MG63 (cell line): ENCODE measurements at places on chromosomes 6 and 20. TPM values are rescaled to one million over a fixed set of nuclear protein-coding genes. Genes with fewer than 3 reads are reported as not detected.

DNA sequence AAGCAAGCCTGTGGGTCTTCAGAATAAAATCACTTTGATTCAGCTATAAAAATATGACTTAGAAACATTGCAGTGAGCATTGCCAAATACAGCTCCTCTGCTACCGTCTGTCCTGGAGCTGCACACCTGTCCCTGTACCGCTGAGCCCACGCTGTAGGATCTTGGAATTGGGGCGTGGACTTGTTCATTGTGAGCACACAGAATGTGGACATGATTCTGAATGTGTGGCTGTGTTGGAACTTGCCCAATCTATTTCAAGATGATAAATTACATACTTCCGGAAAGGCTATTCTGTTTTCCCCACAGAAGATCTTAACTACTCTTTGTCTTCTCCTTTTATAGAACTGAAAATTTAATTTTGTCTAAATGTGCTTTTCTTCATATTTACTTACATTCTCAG, 107.3 kb downstream of the UST start:
- DNase-seq: no peak

DNA sequence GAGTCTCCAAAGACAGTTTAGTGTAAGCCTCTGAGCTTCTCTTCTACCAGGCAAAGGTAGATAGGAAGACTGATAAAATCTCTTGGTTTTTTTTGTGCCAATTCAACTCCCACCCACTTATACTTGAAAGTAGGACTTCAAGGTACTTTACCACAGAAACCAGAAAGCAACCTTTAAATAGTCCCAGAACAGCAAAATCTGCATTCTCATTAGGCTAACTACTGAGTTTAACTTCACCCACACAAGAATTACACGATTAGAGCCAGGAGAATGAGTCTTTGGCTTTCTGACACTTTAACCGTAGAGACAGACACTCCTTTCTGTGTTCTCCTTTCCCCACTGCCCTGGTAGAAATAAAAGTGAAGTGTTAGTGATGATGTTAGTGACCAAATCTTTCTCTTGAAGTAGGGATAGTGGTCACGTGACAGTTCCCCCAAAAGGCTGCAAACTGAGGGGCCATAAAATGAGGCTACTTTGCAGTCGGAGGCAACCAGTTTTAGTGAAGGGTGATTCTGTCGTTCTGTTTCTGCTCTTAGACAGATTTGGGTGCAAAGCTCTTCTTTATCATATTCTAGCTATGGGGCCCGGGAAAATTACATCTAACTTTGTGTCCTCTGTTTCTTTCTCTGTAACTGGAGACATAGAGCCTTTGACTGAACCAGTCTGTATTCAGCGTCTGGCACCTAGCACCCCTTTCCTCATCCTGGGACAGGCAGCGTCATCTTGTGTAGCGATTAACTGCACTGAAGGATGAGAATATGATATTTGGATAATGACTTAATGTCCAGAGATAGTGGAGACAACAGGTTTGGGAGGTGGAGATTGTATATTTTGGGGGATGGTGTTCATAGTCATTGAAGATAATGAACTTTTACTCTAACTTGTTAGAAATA, 206.4 kb upstream of the CITED2 start:
- DNase-seq: no peak

- DNase-seq: no peak
Observed at GRCh38 chr20:63014710-63015109, 7.9 kb upstream of the BHLHE23 start.

GRCh38 chr6:158666628-158667359, 16.9 kb downstream of the SYTL3 start:
- no peak for DNase-seq

DNA sequence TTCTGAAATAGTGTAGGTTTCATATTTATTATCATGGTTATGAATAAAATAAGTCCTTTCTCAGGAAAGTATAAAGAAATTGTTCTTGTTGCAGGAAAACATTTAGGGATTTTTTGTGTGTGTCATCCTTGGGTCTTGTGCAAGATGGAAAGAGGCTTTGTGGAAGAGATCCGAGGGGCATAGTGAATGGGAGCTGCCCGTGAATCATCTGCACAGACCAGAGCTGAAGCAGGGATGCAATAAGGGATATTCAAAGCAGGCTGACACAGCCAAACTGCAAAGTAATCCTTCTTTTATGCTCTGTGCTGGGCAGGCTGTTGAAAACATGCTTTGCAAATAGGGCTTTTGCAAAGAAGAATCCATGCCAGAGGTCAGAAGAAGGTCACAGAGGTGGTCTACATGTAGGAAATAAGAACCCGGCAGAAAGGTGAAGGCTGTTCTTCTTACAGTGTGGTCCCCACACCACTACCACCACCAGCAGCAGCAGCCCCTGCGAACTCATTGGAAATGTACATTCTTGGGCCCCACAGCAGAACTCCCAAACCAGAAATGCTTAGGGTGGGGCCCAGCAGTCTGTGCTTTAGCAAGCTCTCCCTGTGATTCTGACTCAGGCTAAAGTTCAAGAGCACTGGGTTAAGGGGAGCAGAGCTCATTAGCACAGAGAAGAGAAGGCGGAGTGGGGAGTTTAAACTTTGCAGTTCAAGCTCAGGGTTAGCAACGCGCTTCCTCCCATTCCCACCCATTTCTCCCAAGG, 237.6 kb downstream of the QKI start:
- no peak for DNase-seq

GRCh38 chr6:797479-798077, 104.6 kb upstream of the EXOC2 start:
- no peak for DNase-seq

DNA sequence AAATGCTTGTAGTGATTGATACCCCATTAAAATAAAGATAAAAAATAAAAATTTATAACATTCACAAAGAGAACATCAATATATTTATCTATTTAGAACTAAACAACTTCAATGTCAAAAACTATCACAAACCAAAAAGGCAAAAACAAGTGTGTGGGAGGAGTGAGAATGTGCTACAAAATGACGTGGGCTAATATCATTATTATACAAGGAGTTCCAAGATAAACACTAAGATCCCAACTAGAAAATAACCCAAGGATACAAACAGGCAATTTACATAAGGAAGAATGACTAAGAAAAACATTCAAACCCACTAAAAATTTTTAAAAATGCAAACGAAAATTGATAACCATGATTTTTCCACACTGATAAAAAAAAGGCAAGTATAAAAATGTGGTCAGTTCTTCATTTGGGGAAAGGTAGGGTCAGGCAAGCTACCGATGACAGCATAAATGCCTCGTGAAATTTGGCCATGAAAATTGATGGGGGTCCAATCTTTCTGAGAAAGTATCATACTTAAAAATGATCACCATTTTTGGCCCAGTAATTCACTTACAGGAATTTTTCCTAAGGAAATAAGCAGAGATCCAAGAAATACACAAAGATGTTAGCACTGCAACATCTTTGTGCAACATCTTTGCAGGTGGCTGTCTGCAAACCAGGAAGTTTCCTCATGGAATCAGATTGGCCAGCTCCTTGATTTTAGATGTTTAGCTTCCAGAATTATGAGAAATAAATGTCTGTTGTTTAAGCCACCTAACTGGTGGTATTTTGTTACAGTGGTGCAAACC, 140.2 kb downstream of the TMEM200A start:
- DNase-seq: no peak

The FOXC1 gene
- 2.2 and 5.5 TPM in 2 replicates for total RNA-seq

The SUMO4 gene
- total RNA-seq: 8.4 TPM in 1 of 2 replicates, not detected in the other

The TREM2 gene
- total RNA-seq: not detected in 2 replicates
